Suppressor macrophage treated with lipopolysaccharide for 1 hour (primary cell): ENCODE measurements at places on chromosomes 2 and 18.
A peak's percentile ranks its signal among the peaks of the same experiment; 100 is the strongest.

GRCh38 chr18:2087877-2088673, 483.2 kb downstream of the METTL4 start:
- no peak for DNase-seq

DNA sequence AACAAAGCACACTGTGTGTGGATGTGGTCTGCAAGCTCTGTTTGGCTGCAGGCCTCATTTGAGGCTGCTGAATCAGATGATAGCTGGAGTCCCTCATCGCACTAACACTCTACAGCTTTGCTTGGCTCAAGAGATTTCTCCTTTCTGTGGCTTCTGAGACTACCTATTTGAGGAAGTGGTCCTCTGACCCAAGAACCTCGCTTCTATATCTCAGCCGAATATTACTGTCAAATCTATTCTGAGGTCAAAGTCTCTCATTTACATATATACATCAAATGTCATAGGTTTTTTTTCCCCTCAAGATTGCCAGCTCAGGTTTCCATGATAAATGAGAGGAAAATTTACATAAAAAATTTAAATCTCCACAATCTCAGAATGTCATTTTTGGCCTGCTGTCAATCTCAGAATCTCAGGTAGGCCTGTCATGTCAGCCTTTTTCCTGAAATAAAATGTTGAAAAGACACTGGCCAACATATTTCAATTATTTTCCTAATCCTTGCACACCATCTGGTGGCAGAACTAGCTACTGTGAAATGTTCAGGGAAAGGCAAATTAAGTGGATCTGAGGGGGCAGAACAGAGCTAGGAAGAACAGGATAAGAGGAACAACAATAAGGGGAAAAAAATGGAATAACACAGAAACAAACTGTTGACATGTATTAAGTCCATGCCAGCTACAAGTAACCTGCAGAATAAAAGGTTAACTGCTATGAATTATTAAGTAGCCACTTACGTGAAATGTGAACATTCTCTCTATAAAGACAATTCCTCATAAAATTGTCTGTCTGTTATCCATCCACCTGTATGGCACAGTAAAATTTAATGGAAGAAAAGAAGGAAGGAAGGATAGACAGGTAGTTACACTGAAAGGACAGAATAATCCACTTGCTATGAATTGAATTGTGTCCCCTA, 39.3 kb downstream of the AP1S3 start:
- DNase-seq = no peak

DNA sequence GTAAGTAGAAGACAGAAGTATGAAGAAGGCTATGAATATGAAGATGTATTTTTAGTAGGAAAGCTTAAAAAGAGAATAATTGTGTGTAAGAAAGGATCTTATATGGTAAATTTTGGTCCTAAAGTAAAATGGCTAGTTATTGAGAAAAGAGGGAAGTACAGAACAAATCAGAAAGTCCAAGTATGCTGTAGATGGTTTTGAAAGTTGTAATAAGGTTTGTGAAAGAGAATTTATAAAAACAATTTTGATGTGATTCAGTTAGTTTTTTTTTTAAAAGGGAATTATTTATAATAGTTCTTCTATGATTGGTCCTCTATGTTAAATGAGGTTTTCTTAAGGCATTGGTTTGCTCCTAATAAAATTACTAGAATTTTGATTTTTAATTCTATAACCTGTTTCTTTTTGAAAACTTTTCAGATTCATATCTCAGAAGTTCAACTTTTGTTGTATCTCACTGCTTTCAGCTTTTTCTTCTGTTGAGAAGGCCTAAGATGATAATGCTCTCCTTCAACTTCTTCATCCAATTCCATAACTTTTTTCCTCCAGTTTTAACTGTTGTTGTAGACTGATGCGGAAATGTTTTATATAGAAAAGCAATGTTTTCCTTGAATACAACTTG, 322.7 kb downstream of the NOL4 start:
- no peak for DNase-seq

- peak; percentile 84 for DNase-seq
Measured at GRCh38 chr2:144357623-144358373, 162.1 kb downstream of the ZEB2 start.

DNA sequence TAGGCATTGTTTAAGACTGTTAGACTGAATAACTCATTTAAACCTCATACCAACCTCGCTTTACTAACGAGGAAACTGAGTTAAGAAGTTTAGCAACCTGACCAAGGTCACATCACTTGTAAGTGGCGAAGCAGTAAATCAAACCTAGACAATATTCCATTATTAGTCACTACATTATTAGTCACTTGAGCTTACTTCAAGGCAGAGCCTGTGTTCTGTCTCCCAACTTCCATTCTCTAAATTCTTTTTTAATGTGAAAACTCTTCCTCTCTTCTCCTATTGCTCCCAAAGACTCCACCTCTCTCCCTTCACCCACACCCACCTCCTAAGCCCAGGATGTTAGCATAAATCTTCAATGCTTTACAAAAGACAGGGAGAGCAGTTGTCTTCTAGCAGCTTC, 156.5 kb downstream of the ARL6IP6 start:
- no peak for DNase-seq

GRCh38 chr2:230901006-230901405, 24.0 kb downstream of the GPR55 start:
- no peak for DNase-seq

GRCh38 chr18:51279367-51279984, 82.0 kb upstream of the MEX3C start:
- DNase-seq = no peak

- DNase-seq = peak; percentile 59
Measured at GRCh38 chr18:6482198-6482977, 67.7 kb upstream of the L3MBTL4 start.

- peak; percentile 100 for DNase-seq
Measured at GRCh38 chr2:64203858-64204632, 59.8 kb upstream of the PELI1 start.

GRCh38 chr18:62531078-62531477, 8.3 kb downstream of the ZCCHC2 start:
- DNase-seq = no peak

GRCh38 chr2:240624011-240624949, 1.0 kb upstream of the GPR35 start:
- DNase-seq = no peak

- DNase-seq = peak; percentile 72
Measured at GRCh38 chr2:149601141-149601796, 13.7 kb upstream of the MMADHC start.

GRCh38 chr2:10089565-10090190, 9.5 kb upstream of the CYS1 start:
- no peak for DNase-seq

DNA sequence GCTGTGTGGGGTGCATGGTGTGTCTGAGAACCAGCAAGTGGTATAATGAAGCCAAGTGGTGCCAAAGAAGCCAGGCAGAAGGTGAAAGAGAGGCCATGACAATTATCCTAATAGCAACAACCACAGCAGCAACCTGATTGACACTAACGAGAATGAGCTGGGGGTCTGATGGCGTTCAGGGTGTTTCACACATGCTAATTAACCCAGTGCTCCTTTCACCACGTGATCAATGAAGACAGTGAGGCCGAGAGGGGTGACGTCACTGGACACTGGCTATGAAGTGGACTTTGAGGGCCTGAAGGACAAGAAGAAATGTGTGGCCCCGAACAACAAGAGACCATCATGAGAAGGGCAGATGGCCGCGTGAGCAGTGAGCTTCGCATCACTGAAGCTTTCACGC, 364.4 kb upstream of the ID2 start:
- no peak for DNase-seq

DNA sequence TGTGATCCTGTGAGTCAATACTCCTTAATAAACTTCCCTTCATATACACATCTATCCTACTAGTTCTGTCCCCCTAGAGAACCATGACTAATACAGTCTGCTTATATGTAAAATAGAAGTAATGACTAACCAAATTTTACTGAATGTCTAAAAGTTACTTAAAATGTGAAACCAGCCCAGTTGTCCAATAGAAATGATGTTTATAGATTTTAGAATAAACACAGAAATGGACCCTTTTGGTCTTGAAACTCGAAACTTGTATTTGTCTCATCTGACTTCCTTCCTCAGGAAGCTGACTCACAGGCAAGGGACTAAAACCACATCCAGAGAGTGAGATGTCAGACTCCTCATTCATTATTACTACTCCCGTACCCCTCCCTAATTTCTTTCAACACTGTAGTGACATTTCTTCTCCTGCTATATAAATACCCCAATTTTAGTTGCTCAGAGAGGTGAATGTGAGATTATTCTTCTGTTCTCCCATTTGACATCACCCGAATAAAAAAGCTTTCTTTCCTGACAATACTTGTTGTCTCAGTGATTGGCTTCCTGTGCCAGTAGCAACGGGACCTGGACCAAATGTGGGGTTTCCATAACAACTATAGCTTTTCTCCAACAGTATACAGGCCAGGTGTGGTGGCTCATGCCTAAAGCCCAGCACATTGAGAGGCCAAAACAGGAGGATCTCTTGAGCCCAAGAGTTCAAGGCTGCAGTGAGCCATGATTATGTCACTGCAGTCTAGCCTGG, 486.0 kb downstream of the ERBB4 start:
- peak; percentile 7 for DNase-seq

DNA sequence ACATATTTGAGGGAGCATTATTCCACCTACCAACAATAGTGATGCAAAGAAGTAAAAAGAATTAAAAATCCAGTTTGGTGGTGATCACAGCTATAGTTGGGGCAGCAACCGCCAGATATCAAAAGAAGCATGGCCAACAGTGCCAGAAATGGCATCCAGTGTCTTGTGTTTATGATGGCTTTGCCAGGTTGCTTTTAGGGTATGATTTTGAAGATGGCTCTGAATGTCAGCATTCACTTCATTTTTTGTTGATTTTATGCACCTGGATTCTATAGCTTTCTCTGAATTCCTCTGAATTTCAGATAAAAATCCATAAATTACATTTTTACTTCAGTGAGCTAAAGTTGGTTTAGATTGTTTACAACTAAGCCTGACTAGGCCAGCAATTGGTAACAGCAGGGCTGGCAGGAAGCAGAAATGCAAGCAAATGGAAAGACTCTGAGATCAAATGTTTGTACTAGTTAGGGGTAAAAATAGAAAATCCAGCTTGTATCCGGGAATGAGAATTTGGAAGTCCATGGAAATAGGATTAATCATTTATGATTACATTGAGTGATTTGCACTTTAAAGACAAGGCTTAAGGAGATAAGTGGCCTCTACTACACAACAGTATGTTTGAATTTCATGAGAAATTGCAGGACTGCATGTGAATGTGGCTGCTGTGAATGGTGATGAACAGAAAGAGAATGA, 40.4 kb downstream of the COL3A1 start:
- DNase-seq = no peak

DNA sequence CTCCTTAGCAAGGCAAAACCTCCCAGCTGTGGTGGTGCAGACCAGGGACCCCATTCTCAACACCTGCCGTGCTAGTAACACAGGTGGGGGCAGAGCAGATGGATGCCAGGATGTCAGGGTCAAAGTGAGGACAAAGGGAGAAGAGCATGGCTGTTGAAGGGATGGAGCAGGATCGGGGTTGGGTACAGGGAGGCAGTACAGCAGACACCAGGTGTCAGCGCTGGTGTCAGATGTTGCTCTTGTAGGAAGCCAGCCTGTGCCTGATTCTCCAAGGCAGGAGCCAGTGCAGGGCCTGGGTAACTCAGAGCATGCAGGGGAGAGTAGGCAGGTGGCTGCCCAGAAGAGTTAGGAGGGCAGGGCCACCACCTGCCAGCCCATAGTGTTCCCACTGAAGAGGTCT, 222.1 kb upstream of the SPRED2 start:
- no peak for DNase-seq

GRCh38 chr18:33828949-33829348, 250.9 kb downstream of the ASXL3 start:
- DNase-seq = no peak

DNA sequence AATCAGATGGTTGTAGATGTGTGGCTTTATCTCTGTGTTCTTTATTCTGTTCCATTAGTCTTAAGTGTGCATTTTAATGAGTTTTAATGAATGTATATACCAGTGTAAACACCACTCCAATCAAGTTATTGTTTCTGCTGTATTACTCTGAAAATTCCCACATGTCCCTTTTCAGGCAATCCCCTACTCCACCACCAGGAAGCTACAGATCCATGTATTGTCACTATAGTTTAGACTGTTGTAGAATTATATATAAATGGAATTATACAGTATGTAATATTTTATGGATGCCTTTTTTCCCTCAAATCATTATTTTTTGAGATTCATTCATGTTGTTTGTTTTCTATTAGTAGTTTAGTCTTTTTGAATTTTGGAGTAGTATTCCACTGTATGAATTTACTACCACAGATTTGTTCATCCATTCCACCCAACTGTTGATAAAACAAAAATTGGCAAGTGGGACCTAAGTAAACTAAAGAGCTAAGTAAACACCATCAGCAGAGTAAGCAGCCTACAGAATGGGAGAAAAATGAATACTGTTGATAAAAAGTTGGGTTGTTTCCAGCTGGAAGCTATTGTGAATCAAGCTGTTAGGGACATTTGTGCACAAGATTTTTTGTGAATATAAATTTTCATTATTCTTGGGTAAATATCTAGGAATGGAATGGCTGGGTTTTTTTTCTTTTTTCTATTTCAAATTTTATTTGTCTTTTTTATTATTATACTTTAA, 262.0 kb downstream of the CAMKMT start:
- no peak for DNase-seq

- DNase-seq = no peak
Measured at GRCh38 chr2:12402440-12403139, 314.1 kb upstream of the TRIB2 start.

- DNase-seq = no peak
Measured at GRCh38 chr2:44515416-44515815, 153.7 kb downstream of the CAMKMT start.

- DNase-seq = no peak
Measured at GRCh38 chr2:233989221-233989858, 61.2 kb upstream of the SPP2 start.

- DNase-seq = no peak
Measured at GRCh38 chr2:210363261-210363660, 48.3 kb upstream of the MYL1 start.

- DNase-seq = no peak
Measured at GRCh38 chr2:204892506-204893255, 347.4 kb downstream of the PARD3B start.

- DNase-seq = peak; percentile 5
Measured at GRCh38 chr2:12950957-12951656, 234.4 kb downstream of the TRIB2 start.

GRCh38 chr2:219612577-219613286, 14.7 kb upstream of the SLC4A3 start:
- no peak for DNase-seq

- peak; percentile 58 for DNase-seq
Measured at GRCh38 chr2:172442072-172442895, 14.9 kb downstream of the ITGA6 start.
